Stimulated activated effector memory CD8-positive, alpha-beta T cell treated with anti-CD3 and anti-CD28 coated beads, Interleukin-12 subunit alpha, Interleukin-12 subunit beta, amount 100 ng/mL, for 72 hours (primary cell): ENCODE measurements at places on chromosomes 11 and 22.

DNA sequence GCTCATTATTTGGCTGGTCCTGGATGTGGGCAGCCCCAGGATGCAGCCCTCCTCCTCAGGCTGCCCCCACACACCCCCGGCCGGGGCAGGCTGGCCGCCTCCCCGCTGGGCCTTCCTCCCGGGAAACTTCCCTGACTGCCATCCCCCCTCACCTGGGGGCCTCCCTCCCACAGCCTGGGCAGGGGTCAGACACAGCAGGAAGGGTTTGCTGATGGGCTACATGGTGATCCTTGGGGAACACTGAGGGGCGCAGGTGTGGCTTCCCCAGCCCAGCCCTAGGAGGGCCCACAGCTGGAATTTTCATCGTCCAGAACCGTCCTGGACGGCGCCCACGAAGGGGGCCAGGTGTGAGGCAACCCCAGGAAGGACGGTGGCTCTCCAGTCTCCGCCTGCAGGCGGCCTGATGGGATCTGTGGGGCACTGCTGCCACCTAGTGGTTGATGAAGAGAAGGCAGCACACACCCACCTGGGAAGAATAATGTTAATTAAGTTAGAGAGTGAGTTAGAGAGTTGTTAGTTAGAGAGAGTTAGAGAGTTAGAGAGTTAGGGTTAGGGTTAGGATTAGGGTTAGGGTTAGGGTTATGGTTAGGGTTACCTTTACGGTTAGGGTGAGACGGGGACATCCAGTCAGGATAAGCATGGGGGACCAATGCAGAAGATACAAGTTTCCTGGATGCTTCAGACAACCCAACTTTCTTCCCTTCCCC is 75.9 kb upstream of the PRR5 start:
- DNase-seq, result peak; percentile 72

- no peak for DNase-seq
These were observed 67.3 kb upstream of the ANO1 start for GRCh38 chr11:70010774-70011173.

GRCh38 chr11:99934008-99934407 is 753.1 kb upstream of the ARHGAP42 start:
- DNase-seq, result no peak

DNA sequence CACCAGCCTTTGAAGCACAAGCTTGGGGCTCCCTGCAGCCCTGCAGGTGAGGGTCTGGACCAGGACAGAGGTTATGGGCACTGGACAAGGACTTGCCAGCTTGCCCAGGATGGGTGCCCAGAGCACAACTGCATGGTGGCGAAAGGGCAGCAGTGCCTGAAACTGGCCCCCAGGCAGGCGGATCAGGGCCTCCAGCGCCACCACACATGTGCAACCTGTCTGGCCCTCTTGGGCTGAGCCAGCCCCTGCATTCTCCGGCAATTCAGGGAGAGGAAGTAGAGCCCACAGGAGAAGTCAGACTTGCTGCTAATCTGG is 18.8 kb downstream of the MB start:
- DNase-seq, result no peak

DNA sequence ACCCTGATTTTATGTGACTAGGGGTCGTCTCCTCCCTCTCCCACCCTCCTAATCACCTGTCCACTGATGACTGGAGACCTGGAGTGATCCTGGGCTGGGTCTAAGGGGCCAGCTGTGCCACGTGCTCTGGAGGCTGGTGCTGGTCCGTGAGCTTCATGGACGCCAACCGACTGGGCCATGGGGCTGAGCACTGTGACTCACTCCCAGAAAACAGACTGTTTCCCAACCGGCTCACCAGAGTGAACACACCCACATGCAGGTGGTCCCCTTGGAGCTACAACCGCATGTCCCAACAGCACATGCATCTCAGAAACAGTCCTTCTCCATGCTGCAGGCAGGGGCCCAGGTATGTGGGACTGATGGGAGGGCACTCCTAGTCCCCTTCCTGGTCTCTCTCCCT is 14.0 kb upstream of the LMO1 start:
- DNase-seq, result no peak

DNA sequence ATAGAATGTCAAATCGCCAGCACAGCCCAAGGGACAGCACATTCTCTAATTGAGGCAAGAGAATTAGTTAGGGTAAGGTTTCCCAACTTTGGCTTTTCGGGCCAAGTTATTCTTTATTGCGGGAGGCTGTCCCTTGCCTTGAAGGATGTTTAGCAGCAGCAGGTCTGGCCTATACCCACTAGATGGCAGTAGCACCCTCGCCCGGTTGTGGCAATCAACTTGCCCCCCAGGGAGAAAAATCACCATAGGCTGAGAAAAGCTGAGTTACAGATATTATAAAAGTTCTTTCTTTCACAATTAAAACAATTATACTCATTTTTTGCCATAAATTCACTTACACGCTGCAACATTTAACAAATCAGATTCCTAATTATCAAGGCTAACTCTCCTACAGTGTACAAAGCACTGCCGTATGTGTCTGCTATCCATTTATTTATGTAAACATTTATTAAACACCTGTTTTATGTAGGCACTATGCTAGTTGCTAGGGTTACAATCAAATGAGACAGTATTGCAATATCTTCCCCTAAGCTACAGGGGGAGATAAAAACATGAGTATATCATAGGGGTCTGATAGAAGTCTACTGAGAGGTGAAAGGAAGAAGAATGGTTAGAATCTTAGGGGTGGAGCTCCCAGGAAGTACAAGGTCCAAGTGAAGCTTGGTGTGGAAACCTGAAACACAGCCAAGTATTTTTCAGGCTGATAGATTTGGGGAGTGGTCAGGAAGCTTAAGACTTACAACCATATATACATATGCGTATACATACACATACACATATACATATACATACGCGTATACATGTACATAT is 452.3 kb downstream of the RAB38 start:
- no peak for DNase-seq

DNA sequence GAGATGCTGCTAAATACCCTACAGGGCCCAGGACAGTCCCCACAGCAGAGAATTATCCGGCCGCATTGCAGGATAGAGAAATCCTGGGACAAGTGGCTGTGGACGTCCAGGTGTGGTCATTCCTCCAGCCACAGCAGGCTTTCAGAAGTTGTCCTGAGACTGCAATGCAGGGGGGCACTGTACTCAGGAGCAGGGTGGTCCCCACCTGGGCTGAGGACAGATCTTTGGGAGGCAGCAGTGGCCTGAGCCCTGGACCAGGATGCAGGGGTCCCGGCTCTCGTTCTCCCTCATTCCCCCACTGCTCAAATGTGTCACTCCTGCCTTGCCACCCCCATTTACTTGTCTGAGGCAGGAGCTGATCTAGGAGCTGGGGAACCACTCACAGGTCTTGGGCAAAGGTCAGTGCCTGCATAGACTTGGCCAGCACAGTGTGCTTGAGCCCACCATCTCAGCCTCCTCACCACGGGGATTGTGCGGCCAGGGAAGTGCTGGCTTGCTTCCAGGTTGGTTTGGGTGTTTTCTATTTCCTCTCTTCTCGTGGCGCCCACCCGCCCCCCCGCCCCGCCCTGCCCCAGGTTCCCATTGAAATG is 15.3 kb downstream of the LINC01488 start:
- DNase-seq, result no peak

- DNase-seq, result no peak
These were observed 39.4 kb downstream of the C22orf31 start for GRCh38 chr22:29022101-29022817.

- no peak for DNase-seq
These were observed 12.7 kb downstream of the MRGPRF start for GRCh38 chr11:69000391-69000790.

DNA sequence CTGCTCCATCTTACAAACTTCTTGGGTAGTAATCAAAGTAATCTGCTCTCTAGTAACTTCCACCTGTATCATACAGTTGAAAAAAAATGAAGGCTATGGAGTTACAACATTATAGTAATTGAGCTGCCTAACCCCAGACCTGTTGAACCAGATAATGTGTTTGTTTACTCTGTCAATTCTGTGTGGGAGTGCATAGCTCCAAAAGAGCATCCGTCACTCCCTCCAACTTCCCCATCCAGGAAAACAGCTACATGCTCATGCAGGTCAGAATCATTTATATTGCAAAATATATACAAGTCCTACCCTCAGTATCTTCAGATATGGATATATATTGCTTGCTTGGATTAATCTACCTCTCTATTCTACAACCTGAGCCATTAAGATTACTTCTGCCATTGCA is 244.0 kb upstream of the ANO5 start:
- no peak for DNase-seq

DNA sequence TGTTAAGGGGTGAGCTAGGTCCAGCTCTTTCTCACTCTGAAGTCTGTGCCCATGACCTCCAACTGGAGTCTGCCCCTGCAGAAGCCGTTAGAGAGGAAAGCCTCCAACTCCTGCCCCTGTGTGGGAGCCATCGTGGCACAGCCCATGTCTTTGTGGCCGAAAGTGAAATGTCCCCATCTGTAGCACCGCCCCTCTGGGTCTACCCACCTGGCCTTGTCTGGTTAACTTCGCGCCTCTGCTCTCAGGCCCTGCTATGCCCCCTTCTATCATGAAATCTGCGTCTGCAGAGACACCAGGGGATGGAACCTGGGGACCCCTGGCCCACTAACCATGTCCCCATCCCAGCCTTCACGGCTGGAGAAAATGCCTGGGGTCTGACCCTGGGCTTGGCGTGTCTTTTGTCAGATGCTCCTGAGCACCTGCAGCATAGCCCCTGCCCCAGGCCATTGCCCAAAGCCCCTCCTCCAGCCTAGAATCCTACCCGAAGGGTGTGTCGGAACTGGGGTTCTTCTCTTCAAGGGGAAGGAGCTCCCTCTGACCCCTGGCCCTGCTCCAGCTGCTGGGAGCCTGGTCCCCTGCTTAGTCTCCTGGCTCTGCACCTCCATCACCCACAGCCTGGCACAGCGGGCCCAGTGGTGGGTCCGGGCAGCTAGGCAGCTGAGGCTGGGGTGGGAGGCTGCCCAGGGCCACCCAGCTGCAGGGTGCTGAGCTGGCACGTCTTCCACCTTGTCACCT is 35.8 kb upstream of the HMOX1 start:
- no peak for DNase-seq

- DNase-seq, result no peak
These were observed 73.0 kb downstream of the CLPB start for GRCh38 chr11:72361321-72361720.

DNA sequence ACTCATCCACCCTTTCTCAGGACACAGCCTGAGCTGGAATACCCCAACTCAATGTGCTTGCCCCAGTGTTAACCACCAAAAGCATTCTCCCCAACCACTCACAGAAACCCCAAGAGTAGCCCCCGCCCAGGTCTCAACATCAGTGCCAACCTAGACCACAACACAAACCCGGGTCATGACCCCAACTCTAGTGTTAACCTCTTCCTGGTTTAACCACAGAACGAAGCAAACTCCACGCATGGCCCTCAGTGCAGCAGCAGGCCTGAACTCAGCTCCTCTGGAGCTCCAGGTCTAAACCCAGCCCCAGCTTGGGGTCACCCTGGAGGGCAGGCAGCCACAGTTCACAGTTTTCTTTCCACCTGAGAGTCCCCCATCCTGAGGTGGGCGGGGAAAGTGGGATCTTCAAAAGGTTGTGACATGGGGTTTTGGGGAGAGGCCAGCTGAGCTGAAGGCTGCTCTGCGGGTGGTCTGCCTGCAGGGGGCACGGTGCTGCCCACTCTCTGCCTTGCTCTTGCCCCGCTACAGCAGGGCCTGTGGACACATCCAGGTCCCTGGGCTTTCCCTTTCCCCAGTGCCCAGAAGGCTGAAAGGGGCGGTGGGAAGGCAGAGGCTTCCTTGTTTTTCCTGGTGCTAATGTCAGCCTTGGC is 37.9 kb downstream of the NECTIN1 start:
- DNase-seq, result no peak

DNA sequence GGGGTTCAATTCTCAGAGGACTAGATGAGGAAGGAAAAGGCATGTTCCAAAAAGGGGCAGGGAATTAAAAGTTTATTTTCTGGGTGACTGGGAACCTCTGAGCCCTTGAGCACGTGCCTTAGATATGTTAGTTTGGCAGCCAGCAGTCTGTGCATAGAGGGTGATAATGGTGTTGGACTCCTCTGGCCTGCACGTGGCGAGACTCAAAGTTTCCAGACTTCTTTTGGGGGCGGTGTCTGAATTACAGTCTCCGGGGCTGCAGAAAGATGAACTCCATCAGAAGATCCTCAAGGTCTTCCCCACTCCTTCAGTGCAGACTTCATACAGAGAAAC is 861 bp upstream of the ZNRF3 start:
- no peak for DNase-seq

DNA sequence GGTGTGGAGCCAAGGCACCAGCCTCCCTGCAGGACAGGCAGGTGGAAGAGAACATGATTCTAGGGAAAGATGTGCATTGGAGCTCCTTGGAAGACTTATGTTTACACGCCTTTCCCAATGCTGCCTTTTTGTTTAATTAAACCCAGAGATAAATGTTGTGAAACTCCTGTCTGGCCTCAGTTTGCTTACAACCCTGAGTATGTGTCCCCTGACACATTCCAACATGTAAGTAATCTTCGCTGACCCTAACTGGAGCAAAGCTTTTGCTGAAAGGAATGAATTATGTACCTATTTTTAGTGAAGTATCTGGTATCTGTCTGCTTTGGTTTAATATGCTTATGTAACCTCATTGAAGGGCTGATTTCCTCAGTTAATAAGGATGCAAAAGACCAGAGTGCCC is 56.7 kb downstream of the APIP start:
- DNase-seq, result no peak

GRCh38 chr11:121586750-121587149 is 134.0 kb upstream of the SORL1-AS1 start:
- no peak for DNase-seq

- DNase-seq, result peak; percentile 35
These were observed 10.6 kb downstream of the TMEM184B start for GRCh38 chr22:38262051-38262795.

GRCh38 chr11:123560006-123560405 is 94.4 kb downstream of the SCN3B start:
- DNase-seq, result no peak

GRCh38 chr11:95279921-95280868 is 49.2 kb upstream of the SESN3 start:
- no peak for DNase-seq

GRCh38 chr11:8091721-8092120 is 10.7 kb downstream of the TUB start:
- no peak for DNase-seq

DNA sequence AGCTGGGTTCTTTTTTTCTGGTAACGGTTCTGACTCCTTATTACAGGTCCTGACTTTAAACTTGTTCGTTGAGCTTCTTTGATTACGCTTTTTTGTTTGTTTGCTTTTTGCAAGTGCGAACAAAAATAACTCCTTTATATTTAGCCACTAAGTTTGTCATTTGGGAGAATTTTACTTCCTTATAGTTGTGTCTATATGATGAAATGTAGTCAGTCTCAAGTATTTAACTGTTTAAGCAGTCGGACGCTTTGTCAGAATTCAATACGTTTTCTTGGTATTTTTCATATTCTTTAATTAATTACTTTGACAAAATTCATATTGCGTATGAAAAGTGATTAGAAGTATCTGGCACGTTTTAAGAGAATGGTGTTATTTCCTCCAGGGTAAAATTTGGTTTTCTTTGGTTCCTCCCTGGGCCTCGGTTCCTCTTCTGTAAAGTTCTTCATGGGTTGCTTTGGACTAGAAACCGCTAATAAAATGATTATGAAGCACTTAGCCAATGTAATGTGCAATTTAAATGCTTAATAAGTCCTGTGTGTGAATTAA is 1.3 kb downstream of the CBL start:
- no peak for DNase-seq

- no peak for DNase-seq
These were observed 5.7 kb upstream of the ACAT1 start for GRCh38 chr11:108115500-108116140.

GRCh38 chr11:35579557-35580396 is 38.5 kb upstream of the FJX1 start:
- no peak for DNase-seq

GRCh38 chr22:31278151-31278621 is 14.1 kb downstream of the PIK3IP1 start:
- DNase-seq, result no peak

GRCh38 chr11:106464728-106465127 is 387.3 kb downstream of the AASDHPPT start:
- DNase-seq, result no peak
